WERI-Rb-1 (cell line): ENCODE measurements at places on chromosomes 2 and 18.

DNA sequence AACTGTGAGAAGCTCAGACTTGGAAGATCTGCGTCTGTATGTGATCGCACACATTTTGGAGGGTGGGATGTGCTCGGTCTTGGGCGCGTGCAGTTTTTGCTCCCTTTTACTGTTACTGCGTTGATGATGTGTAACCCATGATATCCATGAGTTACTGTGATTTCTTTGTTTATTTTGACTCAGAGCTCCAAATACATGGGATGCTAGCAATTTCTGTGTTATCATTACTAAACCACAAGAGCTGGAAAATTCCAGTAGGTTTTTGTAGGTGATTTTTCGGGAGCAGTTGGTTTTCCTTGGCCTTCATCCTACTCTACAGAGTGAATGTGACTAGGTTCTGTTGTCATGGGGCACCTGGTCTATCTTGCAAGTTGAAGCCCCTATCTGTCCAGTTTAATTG lies 124.2 kb downstream of the AGAP1 start:
- DNase-seq = no peak

DNA sequence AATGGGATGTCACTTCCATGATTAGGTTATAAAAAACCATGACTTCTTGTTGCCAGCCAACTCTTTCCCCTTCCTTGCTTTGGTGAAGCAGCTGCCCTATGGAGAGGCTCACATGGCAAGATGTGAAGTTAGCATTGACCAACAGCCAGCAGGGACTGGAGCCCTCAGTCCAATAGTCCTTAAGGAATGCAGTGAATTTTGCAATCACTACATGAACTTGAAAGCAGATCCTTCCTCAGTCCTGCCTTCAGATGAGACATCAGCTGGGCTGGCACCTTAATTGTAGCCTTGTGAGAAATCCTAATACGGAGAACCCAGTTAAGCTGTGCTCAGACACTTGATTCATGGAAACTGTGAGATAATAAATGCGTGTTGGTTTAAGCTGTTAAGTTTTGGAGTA lies 61.8 kb downstream of the ATP8B1 start:
- no peak for DNase-seq

- DNase-seq = no peak
Observed at GRCh38 chr2:33344230-33344629, 132.2 kb upstream of the RASGRP3 start.

GRCh38 chr18:28834889-28835288 lies 658.0 kb upstream of the CDH2 start:
- no peak for DNase-seq

- no peak for DNase-seq
Observed at GRCh38 chr2:33085646-33086045, 138.9 kb downstream of the LTBP1 start.

- no peak for DNase-seq
Observed at GRCh38 chr2:9439536-9439935, 16.1 kb downstream of the CPSF3 start.

GRCh38 chr18:67001052-67001451 lies 397.2 kb upstream of the CDH19 start:
- DNase-seq = no peak

DNA sequence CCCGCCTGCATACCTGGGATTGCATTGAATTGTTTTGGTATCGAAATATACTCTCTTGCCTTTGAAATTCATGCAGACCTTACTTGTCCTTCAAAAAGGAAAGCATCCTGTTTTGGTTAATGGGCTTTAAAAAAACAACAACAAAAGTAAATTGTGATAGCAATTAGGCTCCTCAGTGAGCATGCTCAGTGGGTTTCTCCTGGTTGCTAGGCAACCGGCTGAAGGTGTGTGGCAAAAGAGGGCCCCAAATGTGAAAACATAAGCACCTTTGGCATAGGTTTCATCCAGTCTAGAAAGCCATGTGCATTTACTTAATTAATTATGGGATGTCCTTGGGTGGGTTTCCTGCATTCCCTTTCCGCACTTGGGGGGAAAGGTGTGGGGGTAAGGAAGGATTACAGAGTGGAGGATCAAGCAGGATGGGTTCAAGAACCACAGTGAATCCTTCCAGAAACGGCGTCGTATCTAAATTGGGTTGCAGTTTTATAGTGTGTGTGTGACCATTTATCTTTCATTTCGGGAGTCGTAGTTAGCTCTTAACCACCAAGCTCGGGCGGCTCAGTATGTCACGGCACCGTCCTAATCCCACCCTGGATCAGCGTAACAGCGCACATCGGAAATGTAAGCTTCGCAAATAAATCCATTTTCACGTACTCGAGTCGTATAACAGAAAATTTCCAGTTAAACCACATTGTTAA lies 274.9 kb upstream of the TCF4 start:
- no peak for DNase-seq

DNA sequence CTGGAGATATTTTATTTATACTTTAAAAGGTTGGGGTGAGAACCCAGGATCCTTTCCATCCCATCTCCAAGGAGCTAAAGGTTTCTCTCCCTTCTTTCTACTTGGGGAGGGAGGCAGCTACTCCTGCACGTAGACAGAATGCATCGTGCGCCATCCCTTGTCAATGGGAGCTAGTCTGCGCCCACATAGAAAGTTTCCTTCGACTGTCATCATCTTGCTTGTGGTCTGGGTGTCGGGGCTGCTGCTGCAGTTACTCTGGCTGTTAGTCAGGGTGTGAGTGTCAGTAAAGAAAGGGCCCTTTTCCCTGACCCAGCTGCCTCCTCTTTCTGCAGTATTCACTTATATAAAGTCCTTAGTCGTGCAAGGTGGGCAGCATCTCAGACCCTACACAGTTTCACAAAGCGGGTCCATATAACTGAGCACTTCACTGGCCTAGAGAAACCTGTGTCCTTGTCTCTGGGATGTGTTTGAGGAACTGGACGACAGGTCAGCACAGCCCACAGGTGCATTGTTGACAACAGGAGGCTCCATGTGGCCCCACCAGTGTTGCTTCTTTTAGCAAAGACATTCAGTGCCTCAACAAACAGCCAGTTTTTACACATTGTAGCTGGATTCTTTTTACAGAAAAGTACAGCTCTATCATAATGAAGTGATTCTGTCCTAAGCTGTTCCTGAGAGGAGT lies 22.4 kb downstream of the NPAS2 start:
- no peak for DNase-seq

DNA sequence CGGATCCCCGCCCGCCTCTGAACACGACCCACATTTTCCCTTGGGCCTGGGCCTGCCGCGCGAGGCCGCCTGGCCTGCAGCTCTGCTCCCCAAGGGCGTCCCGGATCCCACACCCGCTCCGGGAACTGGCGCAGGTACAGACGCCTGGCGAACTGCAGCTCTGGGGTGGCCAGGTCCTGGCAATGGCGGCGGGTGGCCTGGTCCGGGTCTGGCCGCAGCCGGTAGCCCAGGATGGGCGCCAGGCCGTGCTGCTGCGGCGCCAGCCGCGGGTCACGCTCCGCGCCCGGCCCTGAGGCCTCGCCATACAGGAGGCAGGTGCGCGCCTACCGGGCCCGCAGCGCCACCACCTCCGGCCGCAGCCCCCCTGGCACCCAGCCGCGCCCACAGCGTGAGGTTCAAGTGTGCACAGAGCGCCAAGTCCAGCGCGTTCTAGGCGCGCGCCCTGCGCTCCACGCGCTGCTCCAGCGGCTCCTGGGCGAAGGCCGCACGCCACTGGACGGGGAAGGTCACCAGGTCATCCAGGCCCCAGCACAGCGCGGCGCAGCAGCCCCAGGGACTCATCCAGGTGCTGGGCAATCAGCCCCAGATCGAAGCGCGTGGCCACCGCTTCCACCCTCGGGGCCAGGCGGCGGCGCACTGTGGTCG lies 9.5 kb downstream of the AQP12A start:
- no peak for DNase-seq

GRCh38 chr2:218063486-218063885 lies 5.6 kb upstream of the RUFY4 start:
- DNase-seq = no peak

DNA sequence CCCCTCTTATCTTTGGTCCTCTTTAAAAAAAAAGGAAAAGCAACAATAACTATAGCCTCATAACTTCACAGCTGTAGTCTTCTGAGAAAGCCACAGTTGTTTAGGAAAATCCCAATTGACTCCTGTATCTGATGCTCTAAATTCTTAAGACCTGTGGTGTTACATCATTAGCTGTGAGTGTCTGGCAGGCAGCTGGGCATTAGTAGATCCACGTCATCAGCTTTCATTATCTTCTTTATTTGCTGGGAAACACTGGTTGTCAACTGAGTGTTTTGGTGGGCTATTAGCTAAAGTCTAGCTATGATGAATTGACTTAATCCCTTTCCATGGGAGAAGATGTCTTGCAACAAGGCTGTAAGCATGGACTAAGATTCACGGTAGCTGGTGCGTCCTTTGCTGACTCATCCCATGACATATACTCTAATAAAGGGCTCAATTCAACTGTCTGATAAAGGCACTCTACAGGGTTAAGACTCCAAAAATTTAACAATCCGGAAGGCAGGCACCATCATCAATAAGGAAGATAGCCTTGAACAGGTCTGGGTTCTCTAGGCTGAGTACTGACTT lies 517.2 kb downstream of the PLCL1 start:
- DNase-seq = no peak

DNA sequence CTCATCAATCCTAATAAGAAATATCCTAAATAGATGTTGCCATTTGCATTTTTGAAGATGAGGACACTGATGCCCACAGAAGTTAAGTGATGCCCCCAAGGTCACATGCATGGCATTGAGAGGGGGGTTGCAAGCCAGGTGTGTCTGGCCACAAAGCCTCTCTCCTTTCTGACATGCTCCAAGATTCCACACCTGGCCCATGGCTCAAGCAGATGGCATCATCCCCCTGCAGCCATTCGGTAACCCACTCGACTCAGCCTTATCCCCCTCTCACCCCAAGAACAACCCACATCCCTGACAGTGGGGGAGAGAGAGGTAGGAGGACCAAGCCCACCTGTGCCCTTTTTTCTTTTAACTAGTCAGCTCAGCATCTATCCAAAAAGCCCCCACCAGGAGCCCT lies 16.5 kb upstream of the TEX51 start:
- no peak for DNase-seq

- DNase-seq = peak; percentile 83
Observed at GRCh38 chr2:224039080-224039769, at the start of gene SERPINE2. Gene SERPINE2, minus strand, starts transcription at chr2:224039286. Its CDS starts 37,386 bp downstream, at chr2:224001900.

- DNase-seq = no peak
Observed at GRCh38 chr2:105113616-105114291, 75.9 kb downstream of the MRPS9 start.

- no peak for DNase-seq
Observed at GRCh38 chr2:106233350-106233706, 39.2 kb upstream of the UXS1 start.

DNA sequence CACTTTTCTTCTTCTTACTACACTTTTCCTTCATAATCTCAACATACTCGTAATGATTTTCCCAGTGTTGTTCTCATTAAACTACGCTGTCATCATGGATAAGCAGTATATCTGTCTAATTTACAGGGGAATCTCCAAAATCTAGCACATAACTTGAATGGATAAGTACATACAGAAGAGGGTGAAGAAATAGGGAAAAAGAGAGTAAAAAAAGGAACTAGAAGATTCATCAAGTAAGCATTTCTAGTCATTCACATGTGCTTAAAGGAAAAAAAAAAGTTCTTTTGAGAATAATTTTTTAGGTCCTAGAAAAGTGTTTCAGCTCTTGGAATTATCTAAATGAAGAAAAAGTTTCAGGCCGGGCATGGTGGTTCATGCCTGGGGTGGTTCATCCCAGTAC lies 51.6 kb downstream of the SRBD1 start:
- DNase-seq = no peak

- DNase-seq = no peak
Observed at GRCh38 chr2:11802782-11803191, 56.4 kb downstream of the LPIN1 start.

DNA sequence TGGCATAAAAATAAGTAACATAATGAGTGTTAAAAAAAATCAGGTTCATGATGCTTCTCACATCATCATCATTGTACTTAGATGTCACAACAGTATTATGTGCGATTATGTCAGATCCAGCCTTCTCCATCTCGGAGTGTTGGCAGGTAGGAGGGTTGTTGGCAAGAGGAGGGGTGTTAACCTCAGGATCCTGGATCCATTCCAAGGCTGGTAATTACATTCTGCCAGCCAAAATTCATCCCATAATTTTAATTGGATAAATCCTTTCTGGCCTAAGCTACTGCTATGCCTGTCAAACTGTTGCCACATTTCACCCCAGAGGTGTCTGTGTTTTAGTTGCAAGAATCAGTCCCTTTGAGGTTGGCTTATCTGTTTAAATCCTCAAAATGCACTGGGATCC lies 891 bp upstream of the FTCDNL1 start:
- no peak for DNase-seq

GRCh38 chr2:25854613-25855012 lies 23.7 kb downstream of the ASXL2 start:
- DNase-seq = no peak

GRCh38 chr2:231714639-231715498 lies 6.5 kb downstream of the PTMA start:
- DNase-seq = peak; percentile 91

- no peak for DNase-seq
Observed at GRCh38 chr2:11203480-11203879, 48.2 kb downstream of the SLC66A3 start.

DNA sequence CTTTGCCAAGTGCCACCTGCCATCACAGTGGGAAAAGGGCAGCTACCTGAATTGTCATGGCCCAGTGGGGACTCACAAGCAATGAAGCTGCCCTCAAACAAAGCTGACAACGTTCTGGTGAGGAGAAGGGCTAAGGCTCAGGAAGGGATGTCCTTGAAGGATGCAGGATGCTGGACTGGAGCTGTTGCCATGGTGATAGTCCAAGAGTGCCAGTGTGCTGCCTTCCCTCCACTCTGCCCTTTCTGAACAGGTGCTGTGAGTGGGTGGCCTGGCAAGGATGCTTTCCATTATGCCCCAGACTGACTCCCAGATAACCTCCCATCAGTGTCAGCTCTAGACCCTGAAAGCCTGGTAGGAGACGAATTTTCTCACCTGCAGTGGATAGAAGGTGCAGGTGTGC lies 137.8 kb upstream of the GYPC start:
- DNase-seq = no peak

GRCh38 chr2:226564667-226565066 lies 235.0 kb downstream of the IRS1 start:
- no peak for DNase-seq

DNA sequence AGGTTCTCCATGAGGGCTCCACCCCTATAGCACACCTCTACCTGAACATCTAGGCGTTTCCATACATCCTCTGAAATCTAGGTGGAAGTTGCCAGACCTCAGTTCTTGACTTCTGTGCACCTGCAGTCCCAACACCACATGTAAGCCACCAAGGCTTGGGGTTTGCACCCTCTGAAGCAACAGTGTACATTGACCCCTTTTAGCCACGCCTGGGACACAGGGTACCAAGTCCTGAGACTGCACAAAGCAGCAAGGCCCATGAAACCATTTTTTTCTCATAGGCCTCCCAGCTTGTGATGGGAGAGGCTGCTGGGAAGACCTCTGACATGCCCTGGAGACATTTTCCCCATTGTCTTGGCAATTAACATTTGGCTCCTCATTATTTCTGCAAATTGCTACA lies 20.0 kb downstream of the ARL6IP6 start:
- DNase-seq = no peak

- no peak for DNase-seq
Observed at GRCh38 chr18:1292167-1292566, 387.5 kb downstream of the ADCYAP1 start.
